EH (cell line): ENCODE measurements at places on chromosomes 13 and 19.

DNA sequence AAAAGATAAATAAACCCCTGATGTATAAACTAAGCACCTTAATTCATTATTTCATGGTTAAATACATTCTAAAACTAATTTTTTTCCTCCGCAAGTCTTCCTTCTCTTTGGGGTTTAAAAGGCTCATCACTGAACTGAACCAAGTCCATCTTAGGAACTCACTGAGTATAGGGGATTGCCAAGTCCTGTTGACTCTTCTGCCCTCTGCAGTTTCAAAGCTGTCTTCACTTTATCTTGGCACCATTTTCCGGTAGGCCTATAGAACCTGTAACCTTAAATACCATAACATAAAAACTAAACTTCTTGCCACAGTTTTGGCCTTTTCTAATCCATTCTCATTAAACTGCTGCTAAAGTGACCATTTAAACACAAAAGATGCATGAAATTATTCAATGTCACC lies 66.5 kb upstream of the USPL1 start:
- peak; percentile 55 for DNase-seq

DNA sequence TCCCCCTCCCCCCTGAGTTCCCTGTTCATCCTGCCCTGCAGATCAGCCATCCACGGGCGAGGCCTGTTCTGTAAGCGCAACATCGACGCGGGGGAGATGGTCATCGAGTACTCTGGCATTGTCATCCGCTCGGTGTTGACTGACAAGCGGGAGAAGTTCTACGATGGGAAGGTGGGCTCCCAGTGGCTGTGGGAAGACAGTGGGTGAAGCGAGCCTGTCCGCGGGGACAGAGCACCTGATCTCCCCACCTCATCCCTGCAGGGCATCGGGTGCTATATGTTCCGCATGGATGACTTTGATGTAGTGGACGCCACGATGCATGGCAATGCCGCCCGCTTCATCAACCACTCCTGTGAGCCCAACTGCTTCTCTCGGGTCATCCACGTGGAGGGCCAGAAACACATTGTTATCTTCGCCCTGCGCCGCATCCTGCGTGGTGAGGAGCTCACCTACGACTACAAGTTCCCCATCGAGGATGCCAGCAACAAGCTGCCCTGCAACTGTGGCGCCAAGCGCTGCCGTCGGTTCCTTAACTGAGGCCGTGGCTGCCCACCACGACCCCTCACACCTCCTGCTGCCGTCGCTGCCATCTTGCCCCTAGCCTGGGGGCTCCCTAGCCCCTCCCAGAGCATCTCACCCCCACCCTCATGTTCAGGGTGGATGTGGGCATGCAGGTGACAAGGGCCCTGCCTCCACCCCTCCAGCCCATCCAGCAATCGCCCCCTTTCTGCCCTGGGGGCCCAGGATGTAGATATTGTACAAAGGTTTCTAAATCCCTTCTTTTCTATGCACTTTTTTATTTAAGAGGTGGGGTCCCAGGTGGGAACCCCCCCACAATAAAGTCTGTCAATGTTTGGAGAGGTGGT lies 4.0 kb downstream of the IGFLR1 start:
- no peak for DNase-seq

- no peak for DNase-seq
Observed at GRCh38 chr13:73286177-73286576, 227.4 kb downstream of the KLF5 start.

- DNase-seq: no peak
Observed at GRCh38 chr19:3750211-3750610, 11.3 kb downstream of the APBA3 start.

DNA sequence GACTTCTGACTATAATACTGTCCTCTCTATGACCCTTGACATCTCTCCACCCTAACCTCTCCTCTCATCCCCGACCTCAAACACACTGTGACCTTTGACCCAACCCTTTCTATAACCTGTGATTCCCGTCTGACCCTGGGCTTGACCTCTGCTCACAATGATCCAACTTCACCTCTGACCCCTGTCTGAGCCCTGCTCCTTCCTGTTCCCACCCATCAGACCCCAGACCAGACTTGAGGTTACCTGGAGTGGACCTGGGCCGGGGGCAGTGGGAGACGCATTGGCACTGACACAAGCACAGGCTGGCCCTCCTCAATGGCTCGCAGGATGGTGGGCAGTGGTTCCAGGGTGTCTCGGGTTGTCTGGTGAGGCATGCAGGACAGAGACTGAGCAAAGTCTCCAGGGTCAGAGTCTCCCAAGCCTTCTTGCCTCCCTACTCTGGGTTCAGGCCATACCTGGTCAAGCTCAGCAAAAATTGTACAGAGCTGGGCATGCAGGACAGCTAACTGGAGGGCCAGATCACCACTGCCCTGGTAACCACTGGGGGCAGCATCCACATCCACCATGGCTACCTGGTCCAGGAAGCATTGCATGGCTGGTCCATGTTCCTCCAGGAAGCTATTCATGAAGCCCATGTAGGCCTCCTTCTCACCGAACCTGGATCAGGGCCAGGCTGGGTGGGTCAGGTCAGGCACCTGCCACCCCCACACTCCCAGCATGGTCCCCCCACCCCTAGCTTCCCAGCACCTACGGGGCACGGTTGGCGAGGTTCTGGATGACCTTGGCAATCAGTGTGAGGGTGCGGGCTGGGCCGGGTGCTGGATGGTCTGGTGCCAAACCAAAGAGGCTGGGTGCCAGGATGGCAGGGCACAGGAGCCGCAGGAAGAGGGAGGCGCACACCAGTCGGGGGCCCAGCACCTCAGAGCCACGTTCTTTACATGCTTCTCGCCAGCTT lies 4.4 kb upstream of the WIZ start:
- no peak for DNase-seq

- DNase-seq: peak; percentile 36
Observed at GRCh38 chr19:47330466-47330869, 1.5 kb upstream of the C5AR2 start.

- DNase-seq: no peak
Observed at GRCh38 chr19:56159009-56159559, 16.7 kb upstream of the GALP start.

DNA sequence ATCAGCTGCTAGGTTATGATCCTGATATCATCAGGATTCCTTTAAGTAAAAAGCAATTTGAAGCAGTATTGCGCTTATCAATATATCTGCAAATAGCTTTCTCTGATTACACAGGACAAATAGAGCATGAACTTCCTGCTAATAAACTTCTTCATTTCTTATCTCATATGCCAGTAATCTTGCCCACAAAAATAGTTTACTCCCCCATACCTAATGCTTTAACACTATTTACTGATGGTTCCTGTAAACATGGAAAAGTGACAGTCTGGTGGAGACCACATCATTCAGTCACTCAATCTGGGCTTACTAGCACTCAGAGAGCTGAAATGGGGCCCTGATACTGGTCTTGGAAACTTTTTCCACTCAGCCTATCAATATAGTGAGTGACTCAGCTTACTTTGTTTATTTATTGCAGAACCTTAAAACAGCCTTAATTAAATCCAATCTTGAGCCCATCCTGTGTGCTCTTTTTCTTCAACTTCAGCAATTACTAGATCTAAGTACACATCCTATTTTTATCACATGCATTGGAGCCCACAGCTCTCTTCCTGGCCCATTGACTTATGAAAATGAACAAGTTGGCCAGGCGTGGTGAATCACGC lies 1464.3 kb downstream of the UQCRFS1 start:
- no peak for DNase-seq

GRCh38 chr13:41008349-41008980 lies 10.7 kb downstream of the ELF1 start:
- peak; percentile 65 for DNase-seq

GRCh38 chr19:49421039-49421877 lies 2.0 kb downstream of the PTH2 start:
- peak; percentile 74 for DNase-seq

DNA sequence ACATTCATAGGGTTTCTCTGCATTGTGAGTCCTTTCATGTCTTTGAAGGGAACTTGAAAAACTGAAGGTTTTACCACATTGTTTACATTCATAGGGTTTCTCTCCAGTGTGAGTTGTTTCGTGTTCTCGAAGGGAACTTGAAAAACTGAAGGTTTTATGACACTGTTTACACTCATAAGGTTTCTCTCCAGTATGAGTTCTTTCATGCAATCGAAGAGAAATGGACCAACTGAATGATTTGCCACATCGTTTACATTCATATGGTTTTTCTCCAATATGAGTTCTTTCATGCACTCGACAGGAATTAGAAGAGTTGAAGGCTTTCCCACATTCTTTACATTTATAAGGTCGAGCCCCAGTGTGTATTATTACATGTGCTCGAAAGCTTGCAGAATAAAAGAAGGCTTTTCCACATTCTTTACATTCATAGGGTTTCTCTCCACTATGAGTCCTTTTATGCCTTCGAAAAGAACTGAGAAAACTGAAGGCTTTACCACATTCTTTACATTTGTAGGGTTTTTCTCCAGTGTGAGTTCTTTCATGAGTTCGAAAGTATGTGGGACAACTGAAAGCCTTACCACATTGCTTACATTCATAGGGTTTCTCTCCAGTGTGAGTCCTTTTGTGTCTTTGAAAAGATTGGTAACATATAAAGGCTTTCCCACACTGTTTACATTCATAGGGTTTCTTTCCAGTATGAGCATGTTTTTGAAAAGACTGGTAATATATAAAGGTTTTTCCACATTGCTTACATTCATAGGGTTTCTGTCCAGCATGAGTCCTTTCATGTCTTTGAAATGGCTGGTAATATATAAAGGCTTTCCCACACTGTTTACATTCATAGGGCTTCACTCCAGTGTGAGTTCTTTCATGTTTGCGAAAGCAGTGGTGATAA lies 20.7 kb downstream of the ZNF14 start:
- no peak for DNase-seq

- DNase-seq: no peak
Observed at GRCh38 chr13:59340151-59340550, 823.6 kb downstream of the DIAPH3 start.

DNA sequence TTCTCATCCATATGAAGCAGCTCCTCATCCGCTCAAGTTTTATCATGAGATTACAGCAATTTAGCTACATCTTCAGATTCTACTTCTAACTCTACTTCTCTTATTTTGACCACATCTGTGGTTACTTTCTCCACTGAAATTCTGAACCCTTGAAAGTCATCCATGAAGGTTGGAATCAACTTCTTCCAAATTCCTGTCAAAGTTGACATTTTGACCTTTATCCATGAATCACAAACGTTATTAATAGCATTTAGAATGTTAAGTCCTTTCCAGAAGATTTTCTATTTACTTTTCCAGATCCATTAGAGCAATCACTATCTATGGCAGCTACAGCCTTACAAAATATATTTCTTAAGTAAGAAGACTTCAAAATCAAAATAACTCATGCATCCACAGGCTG lies 421.7 kb upstream of the GPC6 start:
- DNase-seq: peak; percentile 31

DNA sequence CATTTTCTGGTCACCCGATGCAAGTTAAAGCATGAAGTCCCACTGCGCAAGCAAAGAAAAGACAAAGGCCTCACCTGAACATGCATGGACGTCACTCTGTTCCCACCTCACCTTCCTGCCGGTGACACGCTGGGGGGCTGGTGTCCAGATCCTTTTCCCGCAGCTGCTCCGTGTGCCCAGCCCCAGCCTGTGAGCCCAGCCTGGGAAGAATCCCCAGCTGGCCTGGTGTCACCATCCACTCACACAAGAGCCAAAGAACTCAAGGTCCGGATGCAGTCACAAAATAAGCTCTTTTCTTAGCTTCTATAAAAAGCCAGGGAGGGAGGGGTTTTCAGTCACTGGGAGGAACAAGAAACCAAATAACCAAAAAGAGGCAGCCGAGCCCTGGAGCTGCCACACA lies 249.9 kb downstream of the COL4A1 start:
- no peak for DNase-seq

- peak; percentile 77 for DNase-seq
Observed at GRCh38 chr13:66313413-66313812, 916.7 kb downstream of the PCDH9 start.

- peak; percentile 30 for DNase-seq
Observed at GRCh38 chr13:29758531-29759114, 91.8 kb downstream of the UBL3 start.
